Fibroblast of skin of left quadriceps (primary cell): ENCODE measurements at places on chromosomes 4 and X.

DNA sequence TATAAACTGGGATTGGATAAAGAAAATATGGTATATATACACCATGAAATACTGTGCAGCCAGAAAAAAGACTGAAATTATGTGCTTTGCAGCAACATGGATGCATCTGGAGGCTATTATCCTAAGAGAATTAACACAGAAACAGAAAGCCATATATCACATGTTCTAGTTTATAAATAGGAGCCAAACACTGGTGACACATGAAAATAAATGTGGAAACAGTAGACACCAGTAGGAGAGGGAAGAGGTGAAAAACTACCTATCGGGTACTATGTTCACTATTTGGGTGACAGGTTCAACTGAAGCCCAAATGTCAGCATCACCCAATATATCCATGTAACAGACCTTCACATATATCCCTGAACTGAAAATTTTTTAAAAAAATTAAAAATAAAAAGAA, 725.1 kb downstream of the C4orf33 start:
- no peak for DNase-seq

DNA sequence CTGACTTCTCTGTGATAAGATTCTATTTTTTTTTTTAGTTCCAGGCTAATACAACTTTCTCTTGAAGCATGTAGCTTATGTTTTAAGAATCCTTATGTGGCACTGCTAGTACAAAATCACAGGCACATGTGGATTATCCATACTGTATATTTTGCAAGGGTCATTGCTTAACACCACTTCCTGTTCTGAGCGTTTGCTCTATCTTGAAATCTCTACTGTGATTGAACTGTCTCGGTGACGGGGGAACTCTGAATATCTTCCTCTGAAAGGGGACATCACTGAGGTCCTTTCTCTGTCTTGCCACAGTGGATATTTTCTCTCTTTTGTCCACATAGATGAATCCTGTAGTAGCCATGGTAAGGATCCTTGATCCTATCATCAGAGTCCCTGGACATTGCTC, 2.1 kb upstream of the WFS1 start:
- DNase-seq = no peak

- DNase-seq = no peak
Observed at GRCh38 chrX:2547736-2548135, 47.0 kb upstream of the DHRSX start.

DNA sequence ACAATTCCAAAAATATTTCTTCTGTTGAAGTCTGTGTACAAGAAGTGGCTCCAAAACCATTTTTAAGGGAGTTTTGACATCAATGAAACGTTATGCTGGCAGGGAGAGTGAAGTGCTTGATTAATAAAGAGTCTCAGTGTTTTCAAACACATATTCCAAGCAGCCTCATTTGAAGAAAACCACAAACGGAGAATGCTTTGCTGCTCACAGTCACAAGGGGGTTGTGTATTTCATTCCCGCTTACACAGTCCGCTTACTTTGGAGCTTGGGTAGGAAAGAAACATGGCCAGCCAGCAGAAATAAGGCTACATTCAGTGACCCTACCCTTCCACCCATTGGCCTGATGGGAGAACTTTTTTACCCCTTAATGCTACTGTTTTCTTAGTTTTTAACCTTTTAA, 586.2 kb downstream of the RAB28 start:
- no peak for DNase-seq

DNA sequence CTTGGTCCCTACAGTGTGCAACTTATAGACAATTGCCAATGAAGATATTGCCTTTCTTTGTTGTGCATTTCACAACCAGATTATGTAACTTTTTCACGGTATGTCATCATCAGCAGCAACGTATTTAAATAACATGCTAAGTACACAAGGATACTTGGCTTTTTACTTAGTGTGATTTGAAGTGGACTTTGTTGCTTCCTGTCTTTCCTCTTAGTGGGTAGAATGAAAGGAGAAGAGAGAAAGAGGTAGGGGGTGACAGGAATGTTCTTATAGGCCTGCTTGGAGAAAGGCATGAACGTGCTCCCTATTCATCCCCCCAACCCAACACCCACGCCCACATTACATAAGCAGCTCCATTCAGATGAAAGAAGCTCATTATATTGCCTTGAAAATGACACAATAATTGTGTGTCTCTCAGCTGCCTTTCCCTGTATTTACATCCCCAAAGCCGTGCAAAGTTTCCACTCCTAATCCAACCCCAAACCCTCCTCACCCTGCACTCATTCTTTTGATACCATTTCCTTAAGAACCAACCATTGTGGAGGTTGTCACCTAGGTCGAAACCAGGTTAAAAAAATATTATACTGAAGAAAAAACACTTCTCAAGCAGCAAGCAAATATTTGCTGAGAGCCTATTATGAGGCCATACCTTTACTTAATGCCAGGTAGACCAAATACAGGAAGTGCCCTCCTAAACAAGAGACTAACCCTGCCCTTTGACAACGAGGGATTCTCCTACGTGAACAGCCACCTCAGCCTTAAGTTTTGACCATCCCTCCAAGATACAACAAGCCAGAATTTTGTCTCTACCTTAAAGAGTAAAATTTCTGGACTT, 25.2 kb upstream of the GK start:
- no peak for DNase-seq

GRCh38 chr4:106618956-106619355, 250.4 kb upstream of the GIMD1 start:
- no peak for DNase-seq

- peak; percentile 67 for DNase-seq
Observed at GRCh38 chrX:69615779-69616456, at the start of gene EDA. TSS of gene EDA (plus strand) at chrX:69616113.
